GOT3 (cell line): ENCODE measurements at places on chromosomes 4 and X.

- no peak for DNase-seq
These were observed 38.2 kb downstream of the CHST7 start for GRCh38 chrX:46611658-46612362.

DNA sequence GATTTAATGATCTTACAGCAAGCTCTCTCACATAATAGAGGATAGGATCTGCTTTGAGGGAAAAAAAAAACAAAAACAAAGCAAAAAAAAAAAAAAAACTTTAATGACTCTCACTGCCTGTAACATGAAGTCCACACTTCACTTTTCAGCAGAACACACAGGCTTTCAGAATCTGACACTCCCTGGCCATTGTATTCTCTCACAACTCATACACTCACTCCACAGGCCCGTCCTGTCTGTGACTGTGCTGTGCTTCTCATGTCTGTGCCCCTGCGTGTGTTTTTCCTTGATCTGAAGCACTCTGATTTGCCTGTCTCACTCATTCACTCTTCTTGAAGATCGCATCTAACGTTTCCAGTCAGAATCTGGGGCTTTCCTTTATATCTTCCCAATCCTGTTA is 460.8 kb downstream of the TMA16 start:
- no peak for DNase-seq

DNA sequence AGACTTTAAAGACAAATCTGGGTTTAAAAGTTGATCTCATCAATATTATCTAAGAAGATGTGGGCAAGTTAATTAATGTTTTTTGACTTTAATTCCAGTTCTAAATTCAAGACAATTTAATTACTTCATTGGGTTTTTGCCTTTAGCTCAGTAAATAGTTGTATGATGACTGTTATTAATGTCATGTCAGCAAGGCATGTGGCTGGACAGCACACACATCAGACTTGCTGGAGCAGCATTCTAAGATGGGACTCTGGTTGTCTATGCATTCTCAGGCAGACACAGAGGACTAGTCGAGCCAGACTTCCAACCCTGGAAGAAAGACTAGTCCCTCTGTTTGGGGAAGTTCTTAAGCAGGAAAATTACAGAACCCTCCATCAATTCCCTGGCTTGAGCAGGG is 180.7 kb upstream of the GK2 start:
- DNase-seq: no peak

GRCh38 chr4:74237425-74237966 is 70.8 kb upstream of the EPGN start:
- no peak for DNase-seq
